NCI-H187 (cell line): ENCODE measurements at places on chromosomes 12 and 14.
A peak's percentile ranks its signal among the peaks of the same experiment; 100 is the strongest.

GRCh38 chr14:98513558-98513957 is 758.4 kb downstream of the BCL11B start:
- no peak for DNase-seq

- DNase-seq = no peak
These were observed 143.8 kb upstream of the CLEC14A start for GRCh38 chr14:38399652-38400051.

DNA sequence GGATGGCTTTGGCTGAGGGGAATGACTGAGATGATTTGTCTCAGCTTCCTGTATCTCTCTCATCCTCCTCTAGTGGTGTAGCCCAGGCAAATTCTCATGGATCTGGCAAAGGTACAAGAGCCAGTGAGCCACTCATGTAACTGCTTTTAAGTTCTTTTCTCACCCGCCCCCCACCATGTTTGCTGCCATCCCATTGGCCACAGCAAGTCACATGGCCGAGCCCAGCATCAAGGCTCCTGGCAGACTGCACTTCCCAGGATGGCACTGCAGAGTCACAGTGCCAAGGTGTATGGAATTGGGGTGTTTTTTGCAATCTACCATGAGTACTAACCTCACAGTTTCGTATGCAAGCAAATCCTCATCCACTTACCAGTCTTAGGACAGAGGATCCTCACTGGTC is 50.9 kb downstream of the CHST11 start:
- peak; percentile 62 for DNase-seq

DNA sequence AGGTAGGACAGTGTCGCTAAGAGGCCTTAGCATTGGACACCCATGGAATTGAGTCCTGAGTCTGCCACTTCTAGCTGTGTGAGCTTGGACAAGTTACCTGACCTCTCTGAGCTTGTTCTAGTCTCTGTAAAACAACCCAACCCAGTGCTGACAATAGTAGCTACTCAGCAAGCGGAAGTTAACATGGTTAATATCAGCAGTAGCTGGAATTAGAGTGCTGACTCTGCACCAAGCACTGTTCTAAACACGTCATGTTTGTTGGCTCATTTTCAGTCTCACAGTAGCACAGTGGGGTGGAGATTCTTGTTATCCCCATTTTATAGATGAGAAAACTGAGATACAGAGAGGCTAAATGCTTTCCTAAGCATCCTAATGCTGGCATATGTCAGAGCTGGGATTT is 47.5 kb upstream of the RIN3 start:
- no peak for DNase-seq

DNA sequence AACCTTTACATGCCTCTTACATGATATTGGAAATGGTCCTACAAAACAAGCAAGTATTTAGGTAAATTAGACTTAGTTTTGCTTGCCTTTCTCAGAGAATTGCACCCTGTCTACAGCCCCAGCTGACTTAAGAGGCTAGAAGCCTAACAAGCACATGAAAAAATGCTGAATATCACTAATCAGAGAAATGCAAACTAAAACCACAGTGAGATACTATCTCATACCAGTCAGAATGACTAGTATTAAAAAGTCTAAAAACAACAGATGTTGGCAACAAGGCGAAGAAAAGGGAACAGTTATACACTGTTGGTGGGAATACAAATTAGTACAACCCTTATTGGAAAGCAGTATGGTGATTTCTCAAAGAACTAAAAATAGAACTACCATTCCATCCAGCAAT is 103.8 kb downstream of the EGLN3 start:
- no peak for DNase-seq

- DNase-seq = no peak
These were observed 25.1 kb upstream of the RPLP0 start for GRCh38 chr12:120225852-120226640.

- no peak for DNase-seq
These were observed 7.6 kb upstream of the REP15 start for GRCh38 chr12:27688671-27689070.

DNA sequence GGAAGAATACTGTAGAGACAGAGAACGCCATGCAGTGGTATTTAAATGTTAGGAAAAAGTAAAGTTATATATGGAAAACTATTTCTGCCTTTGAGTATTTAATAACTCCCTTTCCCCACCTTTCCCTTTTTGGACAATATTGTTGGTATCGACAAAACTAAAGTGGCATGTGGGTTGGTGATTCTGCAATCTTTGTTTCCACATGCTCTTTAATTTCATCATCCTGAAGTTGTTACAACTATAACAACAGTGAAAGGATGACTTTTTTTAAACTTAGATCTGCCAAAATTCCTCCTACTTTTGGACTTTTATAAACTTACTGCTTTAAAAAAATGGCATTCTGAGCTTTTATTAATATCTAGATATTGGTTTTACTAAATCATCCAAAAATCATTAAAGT is 25.3 kb downstream of the TTC8 start:
- no peak for DNase-seq

- no peak for DNase-seq
These were observed 59.9 kb downstream of the DDHD1 start for GRCh38 chr14:53093206-53093605.

DNA sequence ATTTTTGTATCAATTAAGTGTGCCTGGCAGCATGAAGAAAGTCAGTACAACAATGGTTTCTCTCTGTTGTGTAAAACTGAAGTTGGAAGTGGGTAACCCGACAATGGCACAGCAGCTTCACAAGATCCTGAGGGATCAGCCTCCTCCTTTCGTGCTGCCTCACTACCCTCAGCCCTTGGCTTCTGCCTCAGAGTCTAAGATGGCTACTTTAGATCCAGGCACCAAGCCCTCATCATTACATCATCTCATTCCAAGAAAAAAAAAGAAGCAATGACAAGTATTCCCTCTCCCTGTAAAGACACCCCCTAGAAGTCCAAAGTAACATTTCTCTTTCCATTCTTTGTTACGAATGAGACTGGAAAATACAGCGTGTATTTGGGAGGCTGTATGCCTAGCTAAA is 92.6 kb downstream of the DNAI7 start:
- DNase-seq = no peak

DNA sequence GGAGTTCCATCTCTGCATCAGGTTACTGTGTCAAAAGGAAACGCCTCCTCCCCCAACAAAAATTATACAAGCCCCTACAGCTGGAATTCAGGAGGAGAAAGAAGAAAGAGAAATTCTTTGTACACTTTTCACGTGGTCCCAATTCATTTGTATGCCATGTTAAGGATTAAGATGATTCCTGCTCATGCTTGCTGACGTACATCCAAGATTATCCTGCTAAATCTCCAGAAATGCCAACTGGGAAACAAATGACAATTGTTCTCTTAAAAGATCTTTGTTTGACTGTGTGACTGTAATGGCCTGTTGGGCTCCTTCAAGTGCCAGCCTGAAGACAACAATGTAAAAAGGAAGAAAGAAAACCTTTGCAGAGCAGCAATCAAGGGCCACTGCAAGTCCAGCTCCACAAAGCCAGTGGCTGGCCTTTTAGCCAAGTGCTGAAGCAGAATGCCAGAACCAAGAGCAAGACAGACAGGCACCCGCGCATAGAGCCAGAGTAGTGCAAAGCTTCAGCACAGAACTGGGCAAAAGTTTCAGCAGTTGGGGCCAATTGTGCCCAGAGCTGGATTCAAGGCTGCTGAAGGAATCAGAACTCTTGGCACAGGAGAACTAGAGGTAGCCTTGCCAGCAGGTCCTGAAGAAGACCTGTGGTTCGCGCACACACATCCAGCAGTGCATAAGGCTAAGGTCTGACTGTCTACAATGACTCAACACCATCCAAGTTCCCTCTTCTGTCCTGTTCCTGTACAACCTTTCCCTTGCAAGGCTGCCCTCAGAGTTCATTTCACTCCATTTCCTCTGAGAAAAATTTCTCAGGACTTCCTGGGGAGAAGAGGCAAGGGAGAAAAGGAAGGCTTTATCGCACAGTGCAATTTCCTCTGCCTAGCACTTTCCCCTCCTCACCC is 209.7 kb upstream of the BMP4 start:
- no peak for DNase-seq

- no peak for DNase-seq
These were observed 12.6 kb upstream of the ABHD12B start for GRCh38 chr14:50859296-50859624.

- no peak for DNase-seq
These were observed 16.2 kb downstream of the SLC2A14 start for GRCh38 chr12:7856516-7856915.

DNA sequence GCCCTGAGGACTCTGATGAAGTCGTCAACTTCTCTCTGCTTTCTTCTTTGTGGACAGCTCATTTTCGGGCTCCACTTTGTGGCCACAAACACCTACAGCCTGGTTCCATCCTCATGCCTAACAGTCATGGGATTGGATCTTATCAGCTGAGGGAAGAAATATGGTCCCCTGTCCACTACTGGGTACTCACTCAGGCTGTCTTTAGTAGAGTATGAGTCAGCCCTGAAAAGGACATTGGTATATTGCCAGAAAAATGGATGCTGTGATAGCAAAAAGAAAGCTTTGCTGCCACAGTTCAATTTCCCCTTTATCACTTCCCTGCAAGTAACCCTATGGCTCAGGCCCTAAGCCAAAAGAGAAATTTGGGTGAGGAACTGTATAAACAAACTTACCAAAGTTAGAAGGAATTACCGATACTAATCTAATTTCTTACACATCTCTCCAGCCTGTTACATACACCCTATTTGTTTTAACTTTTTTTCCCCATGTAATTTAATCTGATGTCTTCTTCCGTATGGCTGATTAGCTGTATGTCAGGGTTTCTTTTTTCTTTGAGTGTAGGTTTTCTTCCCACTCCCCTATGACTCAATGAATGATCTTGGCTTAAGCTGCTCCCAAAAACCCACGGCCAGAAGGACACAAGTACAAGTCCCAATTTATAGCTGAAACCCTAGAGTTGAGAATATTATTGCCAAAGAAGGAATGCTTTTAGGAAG is 29.1 kb downstream of the MTHFD1 start:
- DNase-seq = no peak

DNA sequence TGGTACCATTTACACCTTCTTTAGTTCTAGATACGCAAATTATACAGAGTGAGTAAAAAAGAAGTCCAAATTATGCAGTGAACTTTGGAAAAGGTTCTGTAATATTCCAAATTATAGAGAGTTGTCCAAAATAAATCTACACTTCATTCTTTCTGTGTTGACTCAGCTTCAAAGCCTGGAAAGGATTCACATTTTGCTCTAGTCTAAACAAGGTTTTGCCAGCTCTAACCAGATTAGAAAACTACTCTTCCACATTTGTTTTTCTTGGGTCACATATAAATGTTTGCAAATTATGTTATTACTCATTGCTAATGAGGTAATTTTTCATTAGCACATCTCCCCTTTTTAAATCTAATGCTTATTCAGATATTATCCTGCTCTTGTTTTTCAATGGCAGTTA is 1562.4 kb upstream of the SEL1L start:
- DNase-seq = no peak

DNA sequence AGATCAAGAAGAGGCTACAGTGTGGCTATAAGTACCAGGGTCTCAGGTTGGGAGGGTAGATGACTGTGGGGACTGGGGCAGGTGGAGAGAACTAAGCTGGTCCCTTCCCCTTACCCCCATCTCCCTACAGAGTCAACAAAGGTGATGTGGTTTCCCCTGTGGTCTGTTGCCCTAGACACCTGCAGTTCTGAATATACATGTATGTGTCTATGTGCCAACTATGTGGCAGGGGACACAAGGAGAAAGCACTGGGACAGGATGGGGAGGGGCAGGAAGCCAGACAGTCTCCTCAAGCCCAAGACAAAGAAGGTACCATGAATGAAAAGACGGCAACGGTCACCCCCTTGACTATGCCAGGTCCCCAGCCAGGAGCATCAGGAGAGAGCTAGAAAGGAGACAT is 4.5 kb upstream of the HDAC7 start:
- DNase-seq = no peak

DNA sequence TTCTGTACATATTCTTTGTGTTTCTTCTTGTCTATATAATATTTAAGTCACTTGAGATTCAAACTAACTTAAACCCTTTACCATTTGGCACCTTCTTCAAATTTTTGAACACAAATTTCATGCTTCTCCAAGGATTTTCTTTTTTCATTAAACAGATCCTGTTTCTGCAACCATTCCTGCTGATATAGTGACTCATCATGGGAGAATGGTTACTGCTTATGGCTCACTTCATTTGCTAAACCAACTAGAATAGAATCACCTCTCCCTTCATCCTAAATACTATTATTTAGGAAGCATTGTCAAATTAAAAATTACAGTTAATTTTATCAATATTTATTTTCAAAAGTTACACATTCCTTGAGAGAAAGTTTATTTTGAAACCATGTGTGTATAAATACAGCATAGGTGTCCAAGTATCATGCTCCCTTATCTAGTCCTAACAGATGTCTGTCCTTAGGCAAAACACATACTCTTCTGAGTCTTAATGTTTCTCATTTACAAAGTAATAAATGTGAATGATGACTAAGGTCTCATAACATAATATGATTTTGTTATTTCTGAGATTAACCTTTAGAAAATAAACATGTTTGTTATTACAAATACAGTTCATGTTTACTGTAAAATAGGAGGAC is 40.7 kb downstream of the PLCZ1 start:
- no peak for DNase-seq

- no peak for DNase-seq
These were observed 24.4 kb upstream of the EID3 start for GRCh38 chr12:104279164-104279563.

DNA sequence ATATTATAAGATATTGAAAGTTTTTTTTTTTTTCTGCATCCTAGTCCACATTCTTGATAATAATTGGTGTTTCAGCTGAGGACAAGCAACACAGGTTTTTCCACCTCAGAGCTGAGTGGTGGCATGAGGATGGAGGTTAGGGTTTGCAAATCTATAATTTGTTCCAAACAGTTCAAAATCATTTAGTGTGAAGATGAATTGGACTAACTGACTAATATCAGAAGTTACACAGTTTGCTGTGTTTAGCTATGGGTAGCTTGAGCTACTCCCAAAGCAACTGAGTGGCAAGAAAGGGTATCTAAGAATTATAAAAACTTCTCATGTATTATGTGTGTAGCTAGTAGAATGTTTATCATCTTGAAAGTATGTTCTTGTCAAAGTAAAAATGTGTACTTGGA is 17.1 kb downstream of the EID3 start:
- DNase-seq = no peak

DNA sequence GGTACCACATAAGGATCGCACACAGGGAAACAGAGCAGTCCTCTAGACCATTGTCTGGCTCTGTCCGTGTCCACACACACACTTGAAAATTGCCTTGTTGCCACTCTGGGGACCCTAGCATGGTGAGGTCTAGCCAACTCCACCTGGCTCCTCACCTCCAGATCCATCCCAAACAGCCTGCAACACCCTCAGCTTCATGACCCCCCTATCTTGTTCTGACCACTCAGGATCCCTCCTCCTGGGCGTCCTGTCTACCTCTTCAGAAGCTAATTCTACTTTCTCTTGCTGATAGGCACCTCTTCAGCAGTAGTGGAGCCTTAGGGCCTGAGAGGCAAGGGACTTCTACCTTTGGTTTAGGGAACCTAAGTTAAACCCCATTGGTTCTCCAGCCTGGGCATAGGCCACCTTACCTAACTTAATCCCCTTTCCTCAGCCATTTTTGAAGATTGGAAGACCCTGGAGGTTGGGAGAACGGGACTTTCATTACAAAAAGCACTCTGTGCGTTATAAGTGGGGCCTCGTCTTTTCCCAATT is 697 bp upstream of the HOXC5 start:
- no peak for DNase-seq
